ENCODE measurements at places on chromosomes 2 and 18.

DNA sequence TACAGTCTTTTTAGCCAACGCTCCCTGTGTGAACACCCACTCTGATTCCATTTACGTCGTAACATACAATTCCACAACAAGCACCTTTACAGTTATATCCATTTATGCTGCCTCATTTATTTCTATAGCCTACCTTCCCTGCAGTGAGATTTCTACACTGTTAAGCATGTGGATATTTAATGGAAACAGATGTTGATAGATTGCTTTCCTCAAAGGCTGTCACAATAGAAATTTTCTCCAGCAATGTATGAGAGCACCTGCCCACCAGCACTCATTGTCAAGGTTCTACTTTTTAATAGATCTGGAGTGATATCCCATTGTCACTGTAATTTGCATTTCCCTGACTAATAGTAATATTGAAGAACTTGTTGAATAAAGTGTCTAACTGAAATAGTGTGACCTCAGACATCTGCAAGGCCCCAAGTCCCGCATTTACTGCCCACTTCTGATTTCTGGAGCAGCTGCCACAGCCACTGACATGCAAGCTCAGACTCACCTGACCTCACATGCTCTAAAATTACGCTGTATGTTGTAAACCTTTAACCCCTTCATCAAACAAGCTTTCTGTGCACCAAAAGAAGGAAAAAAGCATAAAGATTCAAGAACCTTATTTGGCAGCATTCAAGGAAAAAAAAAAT, 295.1 kb downstream of the CNTNAP5 start:
- DNase-seq = no peak

DNA sequence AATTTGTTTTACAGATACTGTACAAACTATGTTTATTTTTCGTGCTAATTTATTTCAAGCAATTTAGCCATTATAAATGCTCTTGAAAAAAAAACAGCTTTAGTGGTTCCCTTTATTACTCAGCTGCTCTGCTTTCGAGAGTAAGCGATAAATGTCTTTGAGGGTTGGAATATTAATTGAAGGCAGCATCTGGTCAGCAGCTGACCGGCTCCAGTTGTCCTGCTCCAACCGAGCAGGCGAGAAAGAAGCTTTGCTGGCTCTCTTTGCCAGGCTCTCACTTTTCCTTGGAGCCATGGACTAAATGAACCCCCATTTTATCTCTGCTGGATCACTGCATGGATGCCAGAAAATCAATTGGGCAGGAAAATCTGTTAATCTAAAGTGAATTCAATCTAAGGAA, 147.4 kb downstream of the LNPK start:
- DNase-seq = no peak

GRCh38 chr2:189236066-189236465, 56.5 kb upstream of the COL5A2 start:
- no peak for DNase-seq

- peak; percentile 15 for DNase-seq
Observed at GRCh38 chr2:127158614-127159290, 51.8 kb upstream of the BIN1 start.

GRCh38 chr2:9573840-9574239, 18.2 kb upstream of the ADAM17 start:
- no peak for DNase-seq

DNA sequence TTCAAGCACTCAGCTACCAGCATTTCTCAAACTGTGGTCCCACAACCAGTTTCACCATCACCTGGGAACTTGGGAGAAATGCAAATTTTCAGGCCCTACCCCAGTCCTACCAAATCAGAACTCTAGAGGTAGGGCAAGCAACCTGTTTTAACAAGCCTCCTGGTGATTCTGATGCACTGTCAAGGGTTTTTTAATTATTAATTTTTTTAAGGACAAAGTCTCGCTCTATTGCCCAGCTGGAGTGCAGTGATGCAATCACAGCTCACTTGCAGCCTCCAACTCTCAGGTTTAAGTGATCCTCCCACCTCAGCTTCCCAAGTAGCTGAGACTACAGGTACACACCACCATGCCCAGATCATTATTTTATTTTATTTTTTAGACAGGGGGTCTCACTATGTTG, 7.8 kb downstream of the ACMSD start:
- DNase-seq = no peak

DNA sequence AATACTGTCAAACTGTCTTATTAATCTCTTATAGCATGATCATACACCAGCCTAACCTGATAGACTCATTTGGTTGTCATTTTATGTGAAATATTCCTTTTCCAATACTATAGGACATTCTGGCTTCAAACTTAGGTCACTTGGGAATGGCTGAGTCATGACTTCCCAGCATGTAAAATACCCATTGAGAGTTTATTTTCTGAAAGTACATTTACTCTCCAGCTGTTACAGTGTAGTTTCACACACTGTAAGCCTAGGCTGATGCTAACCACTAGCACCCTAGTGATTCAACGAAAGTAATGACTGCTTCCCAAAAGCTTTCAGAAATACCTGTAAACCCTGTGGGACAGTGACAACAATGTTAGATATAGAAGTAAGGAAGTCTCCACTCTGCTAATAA, 93.8 kb downstream of the FIGN start:
- no peak for DNase-seq

DNA sequence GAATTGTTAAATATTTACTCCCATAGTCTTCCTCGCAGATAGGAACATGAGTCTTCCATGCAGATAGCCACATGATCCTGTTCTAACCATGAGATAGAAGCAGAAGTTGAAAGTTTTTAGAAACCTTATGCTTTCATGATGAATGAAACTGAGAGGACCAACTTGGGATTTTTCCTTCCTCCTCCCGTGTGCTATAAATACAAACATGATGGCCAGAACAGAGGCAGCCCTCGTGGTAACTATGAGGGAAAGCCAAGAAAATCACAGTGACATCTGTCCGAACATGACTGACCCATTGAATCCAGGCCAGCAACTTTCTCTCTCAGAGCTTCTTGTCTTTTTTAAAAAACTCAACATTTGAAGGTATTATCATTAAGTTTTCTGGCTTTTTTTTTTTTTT, 78.5 kb downstream of the ACAA2 start:
- DNase-seq = no peak

- no peak for DNase-seq
Observed at GRCh38 chr2:10260130-10260529, 42.6 kb upstream of the HPCAL1 start.

Measured in hematopoietic multipotent progenitor cell treated with erythropoietin and hydrocortisone succinate and interleukin-3 and kit ligand, for 6 days (in vitro differentiated cells).